ENCODE measurements at places on chromosomes 3 and 15.

- DNase-seq: no peak
These were observed 224.6 kb downstream of the VPS13C start for GRCh38 chr15:61835496-61836106.

DNA sequence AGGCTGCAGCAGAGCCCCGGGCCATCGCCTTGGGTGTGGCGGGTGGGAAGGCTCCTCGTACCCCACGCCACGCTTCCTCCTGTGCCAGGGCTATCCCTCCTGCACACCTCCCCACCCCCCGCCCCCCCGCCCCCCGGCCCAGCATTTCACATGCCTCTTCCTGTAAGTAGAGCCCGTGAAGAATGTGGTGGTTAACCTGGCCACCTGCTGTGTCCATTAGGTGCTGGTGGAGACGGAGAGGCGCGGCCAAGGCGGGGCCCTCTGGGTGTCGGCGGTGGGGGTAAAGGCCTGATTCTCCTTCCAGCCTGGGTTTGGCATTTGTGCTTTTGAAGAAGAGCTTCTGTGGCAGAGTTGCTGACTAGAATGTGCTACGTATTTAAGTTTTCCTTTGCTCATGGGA lies 127.8 kb downstream of the CHDH start:
- no peak for DNase-seq

GRCh38 chr3:46231323-46231722 lies 10.9 kb upstream of the CCR3 start:
- DNase-seq: no peak

GRCh38 chr3:197328198-197328597 lies 29.8 kb upstream of the DLG1 start:
- no peak for DNase-seq

DNA sequence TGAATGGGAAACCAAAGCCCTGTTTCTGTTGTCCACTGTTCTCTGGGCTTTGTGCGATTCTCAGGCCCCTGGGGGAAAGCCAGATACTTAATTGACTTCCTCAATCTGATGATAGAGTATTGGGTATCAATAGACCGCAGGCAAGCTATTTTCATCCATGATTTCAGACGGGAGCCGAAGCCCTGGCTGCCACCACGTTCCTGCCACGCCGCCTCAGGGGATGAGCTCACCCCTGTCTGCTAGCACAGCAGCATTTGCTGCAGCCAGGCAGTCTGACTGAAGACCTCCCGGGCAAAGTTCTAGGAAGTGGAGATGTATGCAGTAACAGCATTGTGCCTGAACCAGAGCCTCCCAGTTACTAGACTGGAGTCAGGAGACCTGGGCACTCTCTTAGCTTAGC lies 69.8 kb downstream of the ISG20 start:
- DNase-seq: no peak

DNA sequence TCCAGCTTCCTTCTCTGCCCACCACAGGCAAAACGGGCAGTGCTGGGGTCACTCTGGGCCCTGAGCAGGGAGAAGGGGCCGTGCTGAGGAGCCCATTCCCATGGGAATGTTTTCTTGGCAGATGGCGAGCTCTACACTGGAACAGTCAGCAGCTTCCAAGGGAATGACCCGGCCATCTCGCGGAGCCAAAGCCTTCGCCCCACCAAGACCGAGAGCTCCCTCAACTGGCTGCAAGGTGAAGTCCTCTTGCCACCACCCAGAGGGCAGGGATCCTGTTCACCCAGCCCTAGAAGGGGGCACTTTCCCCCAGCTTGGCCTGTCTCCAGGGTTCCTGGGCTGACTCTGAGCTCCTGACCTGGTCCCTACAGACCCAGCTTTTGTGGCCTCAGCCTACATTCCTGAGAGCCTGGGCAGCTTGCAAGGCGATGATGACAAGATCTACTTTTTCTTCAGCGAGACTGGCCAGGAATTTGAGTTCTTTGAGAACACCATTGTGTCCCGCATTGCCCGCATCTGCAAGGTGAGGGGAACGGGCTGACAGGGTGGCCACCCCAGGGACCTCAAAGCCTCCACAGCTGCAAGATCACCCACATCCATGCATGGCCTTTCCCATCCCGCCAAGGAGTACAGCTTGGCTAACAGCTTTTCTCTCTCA lies 12.4 kb downstream of the CIB1 start:
- peak; percentile 90 for DNase-seq

- no peak for DNase-seq
These were observed 17.1 kb downstream of the ARPP19 start for GRCh38 chr15:52551762-52552161.

DNA sequence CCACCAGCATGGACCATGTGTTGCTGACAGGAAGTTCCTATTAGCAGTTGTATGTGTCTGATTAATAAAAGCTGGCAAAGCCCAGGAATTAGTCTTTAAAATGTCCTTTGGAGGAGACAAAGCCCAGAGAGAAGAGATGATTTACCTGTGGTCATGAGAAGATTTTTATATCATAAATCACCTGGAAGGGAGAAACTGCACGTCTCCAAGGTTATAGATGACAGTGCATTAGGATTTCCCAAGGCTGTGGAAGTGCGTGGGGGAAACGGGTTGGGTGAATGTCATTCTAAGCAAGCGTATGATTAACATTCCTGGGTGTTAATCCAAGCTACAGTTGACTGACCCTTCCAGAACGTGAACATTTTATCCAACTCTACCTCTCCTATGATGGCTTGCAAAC lies 76.6 kb downstream of the SLC6A11 start:
- DNase-seq: no peak

- no peak for DNase-seq
These were observed 9.2 kb downstream of the CD86 start for GRCh38 chr3:122064326-122064725.

DNA sequence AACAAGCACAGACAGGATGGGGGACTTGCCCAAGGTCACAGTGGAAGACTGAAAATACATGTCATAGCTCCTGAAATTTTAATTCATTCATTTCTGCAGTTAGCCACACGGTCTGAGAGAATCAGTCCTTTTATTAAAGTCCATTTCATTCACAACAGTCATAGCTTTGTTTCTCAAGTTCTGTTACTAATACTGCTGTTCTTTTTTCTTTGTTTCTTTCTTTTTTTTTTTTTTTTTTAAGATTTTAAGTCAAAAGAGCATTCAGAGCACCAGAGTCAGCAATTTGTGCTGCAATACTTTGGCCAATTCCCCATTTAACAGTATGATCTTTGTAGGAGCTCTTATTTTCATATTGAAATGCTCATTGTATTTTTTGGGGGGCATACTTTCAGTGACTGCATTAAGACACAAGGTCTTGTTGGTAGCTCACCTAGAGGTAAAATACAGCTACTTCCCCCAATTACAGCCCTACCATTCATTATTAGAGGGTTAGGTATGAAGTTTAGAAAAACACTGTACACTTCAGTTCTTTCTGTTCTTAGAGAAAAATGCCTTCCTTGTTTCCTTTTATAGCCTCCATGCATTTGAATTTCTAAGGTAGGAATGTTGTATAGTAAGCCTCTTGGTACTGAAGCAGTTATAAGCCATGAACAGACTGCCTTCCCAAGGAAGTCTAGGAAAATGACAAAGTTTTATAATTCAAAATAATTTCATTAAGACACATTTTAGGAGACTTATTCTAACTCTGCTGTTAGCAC lies 9.6 kb downstream of the GALK2 start:
- no peak for DNase-seq

DNA sequence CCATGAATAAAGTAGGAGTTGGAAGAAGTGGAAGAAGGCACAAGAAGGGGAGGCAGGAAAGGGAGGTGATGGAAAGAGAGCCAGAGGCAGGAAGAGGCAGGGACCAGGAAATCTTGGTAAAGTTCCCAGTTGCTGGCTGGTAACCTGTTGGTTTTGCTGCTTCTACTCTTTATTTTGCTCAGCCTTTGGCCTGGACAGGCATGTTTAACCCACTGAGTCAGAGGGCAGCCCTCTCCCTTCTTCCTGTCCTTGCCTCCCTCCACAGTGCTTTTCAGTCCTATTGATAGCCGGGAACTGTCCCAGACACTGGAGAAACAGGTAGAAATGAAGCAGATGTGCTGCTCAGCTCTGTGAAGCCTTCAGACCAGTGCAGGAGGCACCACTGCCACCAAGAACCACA lies 43.4 kb upstream of the APEH start:
- no peak for DNase-seq

- no peak for DNase-seq
These were observed 8.0 kb upstream of the LTF start for GRCh38 chr3:46472736-46473135.

GRCh38 chr3:40262331-40262730 lies 47.2 kb upstream of the EIF1B start:
- no peak for DNase-seq

GRCh38 chr3:174907628-174908407 lies 48.7 kb downstream of the NAALADL2 start:
- no peak for DNase-seq

GRCh38 chr3:25424614-25425013 lies 3.4 kb upstream of the RARB start:
- no peak for DNase-seq

GRCh38 chr3:172201136-172201869 lies 161.9 kb downstream of the FNDC3B start:
- DNase-seq: peak; percentile 86
